Mononuclear cell (primary cell): ENCODE measurements at places on chromosomes 6 and 20. TPM values are rescaled to one million over a fixed set of nuclear protein-coding genes. Genes with fewer than 3 reads are reported as not detected.

WFDC2 gene
- total RNA-seq = not detected

ZNF341 gene
- 0.73 TPM for total RNA-seq

SERINC3 gene
- total RNA-seq = 37.7 TPM

TSPO2 gene
- not detected for total RNA-seq

HLA-F gene
- 633 TPM for total RNA-seq

EDN1 gene
- total RNA-seq = 4.9 TPM

SLC17A1 gene
- total RNA-seq = not detected

PKIG gene
- 6.9 TPM for total RNA-seq

AGER gene
- total RNA-seq = 1.5 TPM

OR2H1 gene
- total RNA-seq = not detected

CALHM4 gene
- 0.21 TPM for total RNA-seq

ABHD16B gene
- total RNA-seq = not detected

WFDC12 gene
- not detected for total RNA-seq

R3HDML gene
- not detected for total RNA-seq

TDRD6 gene
- total RNA-seq = not detected

ECT2L gene
- not detected for total RNA-seq

APCDD1L gene
- not detected for total RNA-seq

SAMD5 gene
- total RNA-seq = not detected

PSORS1C2 gene
- total RNA-seq = not detected

WFDC10B gene
- not detected for total RNA-seq

CST11 gene
- total RNA-seq = not detected

COL11A2 gene
- total RNA-seq = 0.63 TPM

RBBP8NL gene
- total RNA-seq = not detected

ARMC12 gene
- total RNA-seq = 0.10 TPM

DNAH8 gene
- 0.10 TPM for total RNA-seq

MAPK13 gene
- total RNA-seq = 16.9 TPM

BRD2 gene
- total RNA-seq = 193 TPM

OOEP gene
- not detected for total RNA-seq

SLC25A27 gene
- 0.10 TPM for total RNA-seq

TCP11 gene
- not detected for total RNA-seq

ZSCAN12 gene
- 4.6 TPM for total RNA-seq

CALHM6 gene
- total RNA-seq = 19.7 TPM

TRIM40 gene
- total RNA-seq = 1.4 TPM

JPH2 gene
- total RNA-seq = not detected

GABRR2 gene
- total RNA-seq = 0.63 TPM

IL22RA2 gene
- under 0.01 TPM for total RNA-seq

RBPJL gene
- total RNA-seq = not detected

DUSP15 gene
- not detected for total RNA-seq

EYS gene
- under 0.01 TPM for total RNA-seq

HLA-A gene
- 1,869 TPM for total RNA-seq
